Stimulated activated CD8-positive, alpha-beta memory T cell treated with anti-CD3 and anti-CD28 coated beads, Interleukin-7, amount 100 ng/mL, for 48 hours (primary cell): ENCODE measurements at places on chromosomes 13 and 19.

DNA sequence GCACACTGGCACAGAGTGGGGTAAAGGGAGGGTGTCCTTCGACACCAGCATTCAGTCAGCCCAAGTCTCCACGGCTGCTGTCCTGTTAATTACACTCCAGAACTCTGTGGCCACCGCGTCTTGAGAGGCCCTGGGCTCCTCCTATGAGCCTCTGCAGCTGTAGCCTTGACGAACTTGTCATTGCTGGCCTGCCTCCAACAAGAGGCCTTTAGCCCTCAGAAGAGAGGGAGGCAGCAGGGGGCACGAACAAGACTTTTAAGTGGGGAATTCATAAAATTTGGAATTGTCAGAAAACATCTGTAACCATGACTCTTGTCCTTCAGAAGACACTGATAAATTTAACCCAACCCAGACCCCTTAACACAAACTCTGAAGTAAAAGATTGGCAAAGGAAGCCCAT lies 241.9 kb downstream of the UQCRFS1 start:
- no peak for DNase-seq

GRCh38 chr19:30665449-30665848 lies 293.3 kb downstream of the ZNF536 start:
- DNase-seq: no peak

- no peak for DNase-seq
Observed at GRCh38 chr19:31220540-31220939, 128.7 kb downstream of the TSHZ3 start.

- no peak for DNase-seq
Observed at GRCh38 chr13:85833921-85834320, 34.7 kb upstream of the SLITRK6 start.

GRCh38 chr19:50430888-50431342 lies 1.8 kb upstream of the MYBPC2 start:
- DNase-seq: no peak

DNA sequence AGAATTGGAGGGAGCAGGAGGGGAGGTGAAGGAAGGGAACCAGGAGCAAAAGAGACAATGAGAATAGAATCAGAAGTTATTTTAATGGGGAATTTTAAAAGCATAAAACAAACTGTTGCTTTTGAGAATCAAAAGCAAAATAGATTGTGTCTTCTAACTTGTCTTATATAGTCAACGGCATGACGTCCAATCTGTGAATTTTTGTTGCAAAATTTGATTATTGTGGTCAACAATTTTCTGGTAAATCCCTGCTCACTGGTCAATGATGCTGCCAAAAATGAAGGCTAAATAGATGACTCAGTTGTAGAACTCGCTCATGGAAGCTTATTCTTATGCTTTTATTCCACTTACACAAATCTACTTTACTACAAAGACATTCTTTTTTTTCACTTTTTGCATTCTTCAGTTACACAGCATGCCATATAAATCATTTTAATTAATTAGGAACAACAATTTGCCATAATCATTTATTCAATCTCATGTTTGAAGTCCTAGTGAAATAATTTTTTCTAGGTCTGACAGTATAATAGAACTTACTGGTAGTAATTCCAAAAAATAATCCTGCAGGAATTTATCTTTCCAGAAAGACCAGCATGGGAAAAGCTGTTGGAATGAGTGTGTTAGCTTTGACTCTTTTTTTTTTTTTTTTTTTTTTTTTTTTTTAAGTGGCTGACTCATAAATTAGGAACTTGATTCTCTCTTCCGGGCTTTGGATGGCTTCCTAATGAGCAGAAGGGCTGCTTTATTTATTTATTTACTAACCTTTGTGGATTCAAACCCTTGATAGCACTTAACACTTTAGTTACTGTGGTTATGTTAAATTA lies 256.9 kb downstream of the SPRY2 start:
- no peak for DNase-seq
